Activated CD4-positive, CD25-positive, alpha-beta regulatory T cell treated with anti-CD3 and anti-CD28 coated beads, Interleukin-2, amount 50 U/mL, for 72 hours (primary cell): ENCODE measurements at places on chromosomes 12 and 14.

GRCh38 chr12:2256915-2257314, 204.1 kb downstream of the CACNA1C start:
- no peak for DNase-seq

DNA sequence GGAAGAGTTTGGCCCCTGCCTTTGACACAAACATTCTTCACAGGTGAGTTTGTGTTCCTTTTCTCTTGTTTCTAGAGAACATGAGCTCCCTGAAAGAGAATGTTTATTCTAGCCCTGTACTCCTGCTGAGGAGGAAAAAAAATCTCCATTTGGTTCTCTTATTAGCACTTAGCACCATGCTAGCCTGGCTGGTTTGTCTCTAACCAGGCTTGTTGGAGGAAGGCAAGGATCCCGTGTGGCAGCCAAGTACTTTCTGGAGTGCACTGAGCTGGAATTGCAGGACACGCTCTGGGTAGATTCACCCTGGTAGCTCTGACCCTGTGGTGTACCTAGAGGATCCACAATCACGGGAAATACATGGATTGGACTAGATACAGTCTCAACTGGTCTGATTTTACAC, 41.9 kb downstream of the KCNA1 start:
- DNase-seq, result no peak

DNA sequence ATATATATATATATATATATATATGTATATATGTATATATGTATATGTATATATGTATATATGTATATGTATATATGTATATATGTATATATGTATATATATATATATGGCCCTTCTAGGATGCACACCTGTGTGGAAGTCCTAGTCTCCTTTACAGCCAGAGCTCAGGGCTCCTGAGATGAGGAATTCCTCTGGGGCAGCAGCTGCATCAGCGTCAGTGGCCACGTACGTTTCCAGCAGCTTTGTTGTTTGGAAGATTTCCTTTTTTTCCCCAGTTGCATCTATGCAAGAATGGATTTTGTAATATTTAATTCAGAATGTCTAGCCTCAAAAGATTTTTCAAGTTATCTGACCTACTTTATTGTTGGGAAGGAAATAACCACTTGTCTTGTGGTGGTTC, 68.6 kb downstream of the TNFAIP2 start:
- DNase-seq, result no peak

GRCh38 chr12:58296863-58297262, 355.5 kb downstream of the ATP23 start:
- DNase-seq, result no peak

GRCh38 chr12:120181991-120182631, 12.4 kb downstream of the GCN1 start:
- DNase-seq, result no peak

DNA sequence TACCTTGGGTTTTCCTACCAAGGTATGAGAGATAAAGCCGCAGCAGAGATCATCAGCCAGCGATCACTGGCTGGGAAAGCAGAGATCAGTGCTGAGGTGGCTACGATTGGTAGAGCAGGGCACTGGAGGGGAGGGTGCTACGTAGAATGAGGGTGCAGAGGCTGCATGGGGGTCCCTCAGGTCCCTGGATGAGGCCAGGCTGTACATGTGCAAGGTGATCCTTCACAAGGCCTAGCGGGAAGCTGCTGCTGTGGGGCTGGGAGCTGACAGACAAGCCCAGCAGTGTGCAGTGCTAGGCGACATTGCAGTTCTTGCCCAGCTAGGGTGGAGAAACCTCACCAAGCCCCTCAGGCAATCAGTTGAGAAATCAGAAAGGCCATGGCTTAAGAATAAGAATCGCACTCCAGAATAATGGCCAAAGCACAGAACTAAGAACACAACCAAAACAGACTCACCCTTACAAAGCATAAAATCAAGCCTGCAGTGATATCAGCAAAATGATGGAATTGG, 37.2 kb upstream of the GPR132 start:
- no peak for DNase-seq

DNA sequence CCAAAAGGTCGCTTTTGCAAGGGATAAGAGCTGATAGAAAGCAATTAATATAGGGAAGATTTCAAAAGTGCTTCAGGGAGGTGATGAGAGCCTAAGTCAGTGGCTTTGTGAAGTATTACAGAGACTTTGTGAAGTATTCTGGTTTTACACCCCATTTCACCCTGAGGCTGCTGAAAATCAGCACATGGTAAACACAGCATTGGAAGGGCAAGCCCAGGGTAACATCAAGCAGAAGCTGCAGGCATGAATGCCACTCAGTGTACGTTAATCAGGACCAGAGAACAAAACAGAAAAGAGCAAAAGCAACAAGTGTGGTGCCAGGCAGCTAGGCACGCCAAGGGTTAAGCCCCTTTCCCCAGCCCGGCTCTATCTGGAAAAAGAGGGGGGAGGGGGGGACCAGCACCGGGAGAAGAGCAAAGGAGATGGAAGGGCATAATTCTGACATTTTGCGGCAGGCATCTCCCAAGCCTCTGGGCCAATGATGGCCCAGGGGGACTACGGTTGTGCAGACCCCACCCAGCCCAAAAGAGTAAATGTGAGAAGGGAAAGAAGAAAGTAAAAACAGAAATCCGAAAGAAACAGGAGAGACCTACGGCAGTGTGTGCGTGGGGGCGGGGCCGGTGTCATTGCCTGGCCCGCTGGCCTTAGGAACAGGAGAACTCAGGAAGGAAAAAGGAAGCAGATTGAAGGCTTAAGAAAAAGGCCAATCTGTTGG, 58.9 kb downstream of the DHRS2 start:
- DNase-seq, result no peak

DNA sequence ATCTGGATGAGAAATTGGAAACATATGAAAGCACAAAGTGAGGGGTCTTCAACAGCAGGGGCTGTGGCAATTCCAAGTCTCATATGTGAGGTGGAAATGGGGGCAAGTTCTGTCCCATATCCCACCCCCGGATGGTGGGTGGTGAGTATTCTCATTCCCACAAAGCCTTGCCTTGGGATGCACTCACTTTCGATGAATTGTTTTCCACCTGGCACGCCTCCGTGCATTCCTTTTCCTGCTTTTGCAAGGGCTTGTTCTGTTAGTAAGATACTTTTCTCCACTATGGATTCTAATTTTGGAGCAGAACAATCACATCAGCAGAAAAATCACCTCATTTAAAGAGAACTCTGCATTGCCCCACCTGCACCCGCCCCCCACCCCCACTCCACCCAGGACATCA, 3.1 kb downstream of the LACRT start:
- no peak for DNase-seq

DNA sequence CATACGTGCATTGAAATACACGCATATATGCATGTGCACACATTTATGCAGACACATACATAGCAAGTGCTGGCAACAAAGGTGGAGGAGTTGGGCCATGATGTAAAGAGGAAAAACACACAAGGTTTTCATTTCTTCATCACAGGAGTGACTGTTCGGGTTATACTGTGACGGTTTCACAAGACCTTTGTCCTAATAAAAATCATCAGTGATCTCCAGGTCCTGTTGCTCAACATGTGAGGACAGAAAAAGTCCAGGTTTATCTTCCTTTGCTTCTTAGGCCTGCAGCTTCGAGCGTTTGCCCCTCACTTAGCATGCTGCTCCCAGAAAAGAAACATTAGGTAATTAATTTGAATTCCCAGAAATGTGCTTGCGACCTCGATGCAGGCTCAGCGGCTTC, 1260.0 kb upstream of the TMEM132C start:
- no peak for DNase-seq

DNA sequence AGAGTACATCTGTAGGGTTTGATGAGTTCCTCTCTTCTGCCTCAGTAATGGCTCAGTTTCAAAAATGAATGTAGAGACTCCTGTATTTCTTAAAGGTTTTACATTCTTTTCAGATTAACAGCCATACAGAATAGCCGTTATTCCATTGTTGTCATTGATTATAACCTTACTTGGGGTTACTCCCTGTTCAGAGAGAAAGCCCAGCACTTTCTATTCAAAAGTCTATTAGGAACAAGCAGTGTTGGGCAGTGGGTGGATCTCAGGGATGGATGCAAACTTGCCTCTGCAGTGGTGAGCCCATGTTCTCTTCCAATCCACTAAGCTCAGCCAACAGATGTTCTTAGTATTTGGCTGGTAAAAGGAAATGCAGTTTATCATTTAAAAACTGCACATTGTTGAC, 342.6 kb upstream of the E2F7 start:
- no peak for DNase-seq

DNA sequence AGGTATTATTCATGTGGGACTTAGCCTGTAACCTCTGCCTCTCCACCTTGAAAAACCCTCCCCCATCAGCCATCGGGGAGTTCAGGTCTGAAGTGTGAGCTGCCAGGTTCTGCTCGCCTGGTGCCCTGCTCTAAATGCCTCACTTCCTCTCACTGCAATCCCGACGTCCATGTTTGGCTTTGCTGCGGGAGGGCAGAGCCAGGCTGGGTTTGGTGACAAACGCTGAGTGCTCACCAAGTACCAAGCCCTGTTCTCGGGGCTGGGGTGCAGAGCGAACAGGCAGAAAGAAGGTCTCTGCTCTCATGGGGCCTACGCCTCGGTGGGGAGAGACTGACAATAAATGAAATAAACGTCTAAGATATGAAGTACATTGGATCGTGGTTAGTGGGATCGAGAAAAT, 2.1 kb upstream of the ADGRD1 start:
- no peak for DNase-seq

- no peak for DNase-seq
Observed at GRCh38 chr12:14260011-14260993, 105.2 kb upstream of the ATF7IP start.

DNA sequence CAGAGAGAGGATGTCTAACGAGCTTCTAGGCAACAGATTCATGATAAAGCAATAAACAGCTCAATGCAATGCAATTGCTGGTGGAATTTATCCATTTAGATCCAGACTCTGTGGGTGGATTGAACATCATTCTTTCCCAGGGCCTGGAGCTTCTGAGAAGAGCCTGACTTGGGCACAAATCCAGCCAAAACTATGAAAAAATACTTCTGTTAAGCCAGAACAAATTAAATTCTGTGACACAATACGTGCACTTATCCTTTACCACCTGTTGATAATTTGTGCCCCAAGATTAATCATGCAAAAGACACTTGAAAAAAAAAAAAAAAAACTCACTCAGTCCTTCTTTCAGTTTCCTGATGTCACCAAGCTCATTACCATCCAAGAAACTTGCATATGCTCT, 446.0 kb upstream of the DCN start:
- DNase-seq, result no peak

DNA sequence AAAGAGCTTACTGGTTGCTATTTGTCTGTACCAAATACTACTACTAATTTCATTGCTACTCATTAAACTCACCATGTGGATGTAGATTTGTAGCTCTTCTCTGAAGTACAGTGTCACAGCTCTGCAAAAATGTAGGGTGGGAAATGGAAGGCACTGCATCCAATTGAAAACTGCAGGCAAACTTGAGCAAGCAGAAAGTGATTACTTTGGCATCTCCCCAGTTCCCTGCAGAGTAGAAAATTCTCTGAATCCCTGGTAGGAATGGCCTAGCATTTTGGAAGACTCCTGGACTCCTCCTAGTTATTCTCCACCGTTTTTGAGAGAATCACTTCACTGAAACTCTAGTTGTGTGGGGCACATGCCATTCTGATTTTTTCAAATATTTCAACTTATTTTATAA, 239.1 kb downstream of the DIO2 start:
- DNase-seq, result no peak

GRCh38 chr14:57161583-57162234, 107.0 kb downstream of the EXOC5 start:
- DNase-seq, result no peak

DNA sequence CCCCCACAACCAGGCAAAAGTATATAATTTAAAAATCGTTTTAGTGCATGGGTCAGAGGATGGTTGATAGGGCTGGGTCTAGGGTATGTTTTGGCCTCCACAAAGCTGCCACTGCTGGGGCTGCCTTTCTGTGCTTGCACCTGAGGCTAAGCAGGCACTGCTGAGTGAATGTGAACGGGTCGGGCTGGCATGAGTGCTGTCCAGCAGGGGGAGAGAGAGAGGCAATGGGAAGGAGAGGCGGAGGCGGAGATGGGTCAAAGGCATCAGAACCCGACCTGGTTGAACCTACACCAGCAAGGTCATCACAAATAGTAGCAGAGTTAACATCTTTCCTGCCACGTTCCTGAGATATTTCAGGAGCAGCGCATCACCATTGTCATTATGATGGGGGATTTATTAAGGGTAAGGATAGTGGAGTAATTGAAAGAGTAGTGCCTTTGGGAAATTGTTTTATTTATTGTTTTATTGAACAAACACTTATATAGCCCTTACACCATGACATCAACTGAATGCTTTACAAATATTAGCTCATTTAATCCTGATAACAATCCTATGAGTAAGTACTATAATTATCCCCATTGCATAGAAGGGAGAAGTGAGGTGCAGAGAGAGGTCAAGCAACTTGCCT, 5.8 kb upstream of the NRXN3 start:
- no peak for DNase-seq

- no peak for DNase-seq
Observed at GRCh38 chr12:6312529-6313325, 2.2 kb downstream of the PLEKHG6 start.
